ENCODE measurements at places on chromosomes 16 and 17.

DNA sequence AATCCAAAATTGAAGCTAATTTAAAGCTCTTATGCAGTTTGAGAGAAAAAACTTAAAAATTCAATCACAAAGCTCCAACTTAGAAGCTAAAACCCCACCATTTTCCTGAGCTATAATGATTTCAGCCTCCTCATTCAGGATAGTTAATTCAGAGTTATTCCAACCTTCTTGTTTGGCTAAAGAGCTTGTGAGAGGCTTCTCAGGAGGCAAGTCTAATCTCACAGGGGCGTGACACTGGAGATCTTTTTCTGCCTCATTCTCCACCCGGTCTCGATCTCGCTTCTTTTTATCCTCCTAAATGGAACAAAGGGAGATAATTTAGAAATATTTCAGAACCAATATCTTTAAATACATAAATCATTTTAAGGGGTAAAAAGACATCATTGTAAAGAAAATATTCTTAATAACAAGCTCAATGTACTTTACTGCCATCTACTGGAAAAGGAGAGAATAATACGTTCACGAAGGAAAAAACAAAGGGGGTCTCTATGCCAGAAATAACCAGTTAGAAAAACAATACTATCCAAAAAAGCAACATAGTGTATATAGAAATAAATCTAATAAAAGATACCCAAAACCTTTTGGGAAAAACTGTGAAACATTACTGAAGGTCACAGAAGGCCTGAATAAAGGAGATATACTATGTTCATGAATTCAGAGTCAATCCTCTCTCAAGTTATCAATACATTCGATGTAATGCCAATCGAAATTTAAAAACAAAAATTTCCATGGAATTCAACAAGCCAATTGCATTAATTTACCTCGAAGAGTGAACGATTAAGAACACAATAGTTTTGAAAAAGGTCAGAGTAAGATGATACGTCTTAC lies 13.9 kb downstream of the BRD7 start:
- DNase-seq: no peak

- peak; percentile 19 for DNase-seq
These were observed 712 bp downstream of the TMEM256 start for GRCh38 chr17:7403043-7403726.

DNA sequence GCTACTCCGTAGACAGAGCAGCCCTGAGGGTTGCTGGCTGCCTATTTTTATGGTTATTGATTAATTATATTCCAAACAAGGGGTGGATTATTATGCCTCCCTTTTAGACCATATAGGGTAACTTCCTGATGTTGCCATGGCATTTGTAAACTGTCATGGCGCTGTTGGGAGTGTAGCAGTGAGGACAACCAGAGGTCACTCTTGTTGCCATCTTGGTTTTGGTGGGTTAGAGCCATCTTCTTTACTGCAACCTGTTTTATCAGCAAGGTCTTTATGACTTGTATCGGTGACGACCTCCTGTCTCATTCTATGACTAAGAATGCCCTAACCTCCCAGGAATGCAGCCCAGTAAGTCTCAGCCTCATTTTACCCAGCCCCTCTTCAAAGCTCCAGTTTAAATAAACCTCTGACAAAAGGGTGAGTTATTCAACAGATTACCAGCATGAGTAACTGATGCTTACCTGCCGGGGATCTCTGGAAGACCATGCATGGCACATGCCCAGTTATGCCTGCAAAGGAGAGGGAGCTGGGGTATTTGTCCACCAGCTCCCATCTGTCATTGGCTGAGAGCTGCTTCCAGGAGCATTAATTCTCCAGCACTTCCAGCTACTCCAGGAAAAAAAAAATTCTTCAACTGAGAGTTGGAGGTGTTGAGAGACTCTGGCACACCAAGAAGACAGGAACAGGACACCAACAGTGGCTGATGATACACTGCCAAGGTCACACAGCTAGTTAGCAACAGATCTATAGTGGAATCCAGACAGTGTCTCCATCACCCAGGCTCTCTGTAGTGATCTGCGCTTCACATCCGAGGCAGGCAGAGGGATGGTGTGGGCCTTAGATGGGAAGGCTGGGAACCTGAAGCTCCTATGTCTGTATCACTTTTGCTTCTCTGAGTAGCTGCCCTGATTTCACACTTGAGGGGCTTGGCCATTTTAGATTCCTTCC lies 36.6 kb upstream of the IL21R start:
- DNase-seq: peak; percentile 37

DNA sequence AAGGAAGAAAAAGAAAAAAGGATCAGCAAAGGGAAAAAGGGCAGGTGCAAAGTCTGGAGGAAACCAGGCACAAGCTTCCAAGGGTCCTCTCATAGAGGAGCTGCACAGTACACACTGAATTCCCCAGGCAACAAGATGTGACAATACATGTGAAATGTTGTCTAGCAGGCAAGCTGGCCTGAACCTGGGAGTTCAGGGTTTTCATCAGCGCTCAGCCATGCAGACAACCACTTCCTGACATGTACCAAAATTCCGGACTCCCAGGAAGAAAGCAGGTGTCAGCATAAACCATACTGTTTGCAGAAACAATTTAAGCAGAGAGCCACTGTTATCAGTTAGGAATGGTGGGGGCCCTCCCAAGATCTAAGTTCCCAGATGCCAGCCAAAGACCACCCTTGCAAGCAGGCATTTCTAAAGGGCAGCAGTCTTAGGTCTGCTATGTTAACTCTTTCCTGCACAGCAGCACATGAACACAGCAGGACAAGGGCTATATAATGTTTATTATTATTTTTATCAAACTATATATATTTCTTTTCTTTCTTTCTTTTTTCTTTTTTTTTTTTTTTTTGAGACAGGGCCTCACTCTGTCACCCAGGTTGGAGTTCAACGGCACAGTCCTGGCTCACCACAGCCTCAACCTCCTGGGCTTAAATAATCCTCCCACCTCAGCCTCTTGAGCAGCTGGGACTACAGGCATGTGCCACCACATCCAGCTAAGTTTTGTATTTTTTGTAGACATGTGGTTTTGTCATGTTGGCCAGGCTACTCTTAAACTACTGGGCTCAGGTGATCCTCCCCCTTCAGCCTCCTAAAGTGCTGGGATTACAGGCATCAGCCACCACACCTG lies 10.1 kb downstream of the TK2 start:
- DNase-seq: no peak

- DNase-seq: no peak
These were observed at the start of gene WSCD1 for GRCh38 chr17:6069539-6070429. TSS of gene WSCD1 (plus strand) at chr17:6070379. CDS start at chr17:6080659, 10,280 bp downstream.

GRCh38 chr17:74070998-74071679 lies 132.3 kb upstream of the RPL38 start:
- DNase-seq: no peak

GRCh38 chr17:58375811-58376210 lies 23.8 kb upstream of the SUPT4H1 start:
- DNase-seq: no peak

GRCh38 chr17:37068266-37068665 lies 119.5 kb downstream of the AATF start:
- DNase-seq: no peak

GRCh38 chr16:56421313-56421712 lies 4.0 kb downstream of the AMFR start:
- DNase-seq: no peak

Data from stimulated activated CD4-positive, alpha-beta T cell treated with anti-CD3 and anti-CD28 coated beads, Interleukin-4, amount 100 ng/mL, for 24 hours (primary cell).